Cardiac muscle cell (in vitro differentiated cells and primary cell): ENCODE measurements at places on chromosomes 6 and 20.

DNA sequence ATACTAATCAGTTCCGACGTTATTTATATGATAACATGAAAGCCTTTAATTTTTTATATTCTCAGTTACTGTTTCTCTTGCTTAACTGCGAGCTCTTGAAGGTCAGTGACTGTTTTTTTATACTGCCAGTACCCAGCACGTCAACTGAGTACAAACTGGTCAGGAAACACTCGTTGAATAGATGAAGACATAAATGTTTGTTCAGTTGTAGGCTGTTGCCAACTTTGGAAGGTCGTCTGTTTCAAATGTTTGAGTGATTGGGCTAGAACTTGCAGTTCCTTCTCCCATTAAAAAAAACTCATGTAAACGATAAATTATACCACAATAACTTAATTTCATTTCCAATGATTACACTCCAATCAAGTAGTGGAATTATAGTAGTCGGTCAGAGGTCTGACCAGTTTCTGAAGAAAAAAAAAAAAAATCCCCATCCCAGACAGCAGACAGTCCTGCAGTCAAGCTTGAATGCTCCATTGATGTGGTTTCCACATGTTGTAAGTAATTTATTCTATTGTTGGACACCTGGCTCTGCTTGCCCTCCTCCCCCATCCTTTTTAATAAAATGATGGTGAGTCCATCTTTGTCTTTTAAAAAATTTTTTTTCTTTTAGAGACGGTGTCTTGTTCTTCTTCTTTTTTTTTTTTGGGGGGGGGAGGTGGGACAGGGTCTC, 81.1 kb downstream of the SASH1 start:
- DNase-seq: no peak

DNA sequence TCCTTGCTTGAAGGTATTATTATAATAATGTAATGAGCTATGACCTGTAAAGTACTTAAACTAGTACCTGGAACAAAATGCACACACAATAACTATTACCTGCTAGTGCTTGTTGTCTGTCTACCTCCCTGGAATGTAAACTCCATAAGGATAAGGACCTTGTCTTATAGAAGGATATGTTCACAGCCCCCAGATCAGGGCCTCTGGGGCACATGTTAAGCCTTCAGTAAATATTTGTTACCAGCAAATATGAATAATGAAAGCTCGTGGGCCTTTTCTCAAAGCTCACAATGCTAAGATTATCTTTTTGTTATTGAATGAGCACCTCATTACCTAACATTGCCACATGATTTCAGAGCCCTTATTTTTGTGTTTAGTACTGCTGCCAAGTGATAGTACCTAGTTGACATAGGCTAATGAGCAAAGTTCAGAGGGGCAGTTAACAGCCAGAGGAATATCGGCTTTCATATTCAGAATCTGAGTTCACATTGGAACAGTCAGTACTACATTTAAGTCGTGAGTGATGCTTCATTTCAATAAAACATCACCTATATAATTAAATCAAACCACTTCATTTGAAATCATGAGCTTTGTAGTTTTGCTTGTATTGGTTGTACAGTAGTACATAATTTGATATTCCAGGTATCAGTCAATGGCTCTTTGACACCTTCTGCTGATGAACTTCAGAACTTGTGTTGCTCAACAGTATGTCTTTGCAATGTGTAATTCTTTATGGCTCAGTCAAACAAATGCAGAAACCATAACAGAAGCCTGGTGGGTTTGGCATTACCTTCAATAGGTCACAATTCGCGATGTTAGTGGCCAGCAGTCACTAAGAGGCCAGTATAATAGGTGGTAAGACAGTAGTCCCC, 11.8 kb upstream of the SMLR1 start:
- DNase-seq: no peak

GRCh38 chr6:139135578-139136545, 982 bp downstream of the HECA start:
- DNase-seq: peak; percentile 34

- no peak for DNase-seq
Measured at GRCh38 chr6:161711938-161712337, 438.1 kb upstream of the AGPAT4 start.

DNA sequence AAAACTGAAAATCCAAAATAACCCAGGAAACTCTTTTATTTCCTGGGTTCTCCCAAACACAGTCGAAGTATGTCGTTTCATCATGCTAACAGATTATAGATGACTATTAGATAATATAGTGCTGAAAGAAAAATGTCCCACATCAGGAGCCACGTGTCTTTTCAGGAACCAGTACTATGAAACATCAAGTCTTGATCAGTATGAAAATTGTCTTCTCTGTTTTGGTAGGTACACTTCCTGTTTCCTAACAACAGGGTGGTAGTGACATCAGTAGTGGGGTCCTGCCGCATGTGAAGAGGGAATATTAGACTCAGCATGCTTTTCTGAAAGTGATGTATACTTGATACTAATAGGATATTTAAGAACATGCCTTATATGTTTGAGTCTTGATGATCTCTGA, 136.7 kb downstream of the HIVEP1 start:
- no peak for DNase-seq

DNA sequence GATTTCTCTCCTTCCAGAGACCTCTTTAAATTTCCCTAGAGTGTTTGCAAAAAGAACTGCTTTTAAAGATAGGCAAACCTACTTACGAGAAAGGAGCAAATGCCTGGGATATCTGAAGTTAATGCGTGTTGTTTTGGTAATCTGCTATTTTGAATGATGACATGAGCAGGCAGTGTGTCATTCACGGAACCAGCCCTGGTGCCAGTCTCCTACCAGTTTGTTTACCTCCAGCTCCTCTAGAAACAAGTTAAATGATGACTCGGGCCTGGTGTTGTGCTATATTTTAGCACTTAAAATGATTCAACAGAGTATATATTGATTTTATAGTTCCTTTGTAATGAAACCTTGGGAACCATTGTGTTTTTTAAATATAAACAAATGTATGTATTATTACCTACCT, 41.1 kb upstream of the MAP3K4 start:
- peak; percentile 38 for DNase-seq

- DNase-seq: peak; percentile 98
Measured at GRCh38 chr20:4135385-4136077, 120.2 kb upstream of the RNF24 start.

GRCh38 chr6:28003661-28004060, 46.6 kb downstream of the OR2B6 start:
- DNase-seq: no peak

DNA sequence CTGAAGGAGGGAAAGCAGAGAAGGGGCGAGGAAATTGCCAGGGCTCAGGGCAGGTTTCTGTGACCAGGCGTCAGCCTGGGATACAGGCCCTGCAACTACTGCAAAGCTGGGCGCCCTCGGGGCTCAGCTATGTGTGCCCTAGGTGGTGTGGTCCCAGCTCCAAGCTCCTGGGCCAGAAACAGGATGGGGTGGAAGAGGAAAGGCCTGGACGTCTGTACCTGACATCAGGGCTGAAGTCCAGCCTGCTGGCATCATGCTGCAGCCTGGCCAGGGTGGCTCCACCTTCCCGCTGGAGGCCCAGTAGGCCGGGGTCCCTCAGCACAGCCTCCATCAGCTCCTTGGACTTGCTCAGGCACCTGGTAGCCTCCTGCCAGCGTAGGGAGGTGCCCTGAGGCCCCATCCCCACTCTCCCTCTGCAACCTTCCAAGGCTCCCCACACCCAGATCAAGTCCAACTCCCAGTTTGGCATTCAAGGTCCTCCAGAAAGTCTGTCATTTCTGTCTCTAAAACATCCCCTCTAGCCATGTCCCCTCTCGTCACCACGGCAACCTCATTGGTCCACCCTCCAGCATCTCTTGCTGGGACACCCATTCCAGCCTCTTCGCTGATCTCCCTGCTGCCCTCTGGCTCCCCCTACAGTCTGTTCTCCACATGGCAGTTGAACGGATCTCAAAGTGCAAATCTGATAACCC, 38.2 kb downstream of the KIAA1755 start:
- peak; percentile 63 for DNase-seq

DNA sequence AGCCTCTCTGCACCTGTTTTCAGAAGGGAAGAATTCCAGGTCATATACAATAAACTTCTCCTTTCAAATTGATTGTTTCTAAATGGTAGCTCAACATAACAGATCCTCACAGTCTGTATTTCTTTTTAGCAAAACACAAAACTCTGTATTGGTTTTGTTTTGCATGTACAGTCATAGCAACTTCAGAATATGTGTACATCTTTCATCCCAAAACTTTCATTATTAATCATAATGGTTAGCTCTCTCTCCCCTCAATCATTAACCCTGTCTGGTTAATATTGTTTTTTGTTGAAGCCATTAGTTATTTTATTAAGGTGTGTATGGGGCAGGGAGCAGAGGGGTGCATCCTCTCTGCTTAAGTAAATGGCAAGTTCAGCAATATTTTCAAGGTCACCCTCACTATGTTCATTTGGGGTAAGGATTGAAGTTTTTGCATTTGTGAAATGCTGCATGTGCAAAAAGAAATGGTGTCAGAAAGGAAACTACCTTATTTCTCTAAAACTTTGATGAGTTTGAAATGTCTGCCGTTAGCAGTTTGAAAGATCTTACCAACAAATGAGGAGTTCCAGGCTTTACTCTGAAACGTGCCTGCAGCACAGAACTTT, 136.8 kb upstream of the BTBD3 start:
- DNase-seq: no peak

DNA sequence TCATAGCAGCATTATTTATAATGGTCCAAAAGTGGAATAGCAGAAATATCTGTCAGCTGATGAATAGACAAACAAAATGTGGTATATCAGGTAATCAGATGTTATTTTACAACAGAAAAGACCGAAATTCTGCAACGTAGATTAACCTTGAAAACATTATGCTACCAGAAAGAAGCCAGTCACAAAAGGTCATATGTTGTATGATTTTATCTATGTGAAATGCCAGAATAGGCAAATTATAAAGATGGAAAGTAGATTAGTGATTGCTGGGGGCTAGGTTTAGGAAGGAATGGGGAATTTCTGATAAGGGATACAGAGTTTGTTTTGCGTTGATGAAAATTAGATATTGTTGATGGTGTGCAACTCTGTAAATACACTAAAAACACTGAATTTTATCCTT, 165.0 kb upstream of the STMND1 start:
- no peak for DNase-seq

- no peak for DNase-seq
Measured at GRCh38 chr6:39905640-39905975, 28.7 kb downstream of the MOCS1 start.

- DNase-seq: no peak
Measured at GRCh38 chr20:64148581-64148980, 15.7 kb upstream of the MYT1 start.

- DNase-seq: no peak
Measured at GRCh38 chr6:170152124-170152926, 138.6 kb downstream of the DLL1 start.

- DNase-seq: no peak
Measured at GRCh38 chr6:157358287-157358686, 22.7 kb upstream of the ZDHHC14 start.

DNA sequence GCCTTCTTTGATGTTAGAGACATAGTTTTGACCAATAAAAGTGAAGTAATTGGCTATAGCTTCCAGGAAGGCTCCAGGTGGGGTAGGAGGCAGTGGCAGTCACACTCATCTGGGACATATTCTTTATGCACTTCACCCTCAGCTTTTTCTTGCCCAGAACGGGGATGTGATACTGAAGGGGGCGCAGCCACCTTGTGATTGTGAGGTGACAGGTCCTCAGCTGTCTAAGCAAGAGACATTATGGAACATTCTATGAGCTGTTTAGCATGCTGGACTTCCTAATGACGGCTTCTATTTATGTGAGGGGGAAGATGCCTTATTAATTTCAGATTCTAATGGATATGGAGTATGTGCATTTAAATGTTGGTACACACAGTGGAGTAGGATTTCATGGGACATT, 151.3 kb upstream of the ZFP64 start:
- DNase-seq: no peak

DNA sequence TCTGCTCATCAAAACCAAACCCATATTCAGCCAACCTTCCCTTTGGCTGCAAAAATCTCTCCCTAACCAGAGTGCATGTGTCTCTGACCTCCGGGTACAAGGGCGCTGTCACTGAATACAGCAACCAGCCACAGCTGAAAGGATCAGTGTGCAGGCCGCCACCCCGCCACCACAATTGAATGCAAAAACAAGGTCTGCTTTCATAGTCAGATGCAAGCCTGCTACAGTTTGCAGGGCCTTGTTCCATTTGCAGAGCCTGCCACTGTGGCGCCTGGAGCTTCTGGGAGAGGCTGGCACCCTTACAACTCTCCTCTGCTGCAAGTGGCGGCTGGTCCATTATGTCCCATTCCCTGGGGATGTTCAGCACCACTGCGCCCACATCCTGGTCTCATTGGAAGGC, 23.5 kb downstream of the MDGA1 start:
- no peak for DNase-seq

DNA sequence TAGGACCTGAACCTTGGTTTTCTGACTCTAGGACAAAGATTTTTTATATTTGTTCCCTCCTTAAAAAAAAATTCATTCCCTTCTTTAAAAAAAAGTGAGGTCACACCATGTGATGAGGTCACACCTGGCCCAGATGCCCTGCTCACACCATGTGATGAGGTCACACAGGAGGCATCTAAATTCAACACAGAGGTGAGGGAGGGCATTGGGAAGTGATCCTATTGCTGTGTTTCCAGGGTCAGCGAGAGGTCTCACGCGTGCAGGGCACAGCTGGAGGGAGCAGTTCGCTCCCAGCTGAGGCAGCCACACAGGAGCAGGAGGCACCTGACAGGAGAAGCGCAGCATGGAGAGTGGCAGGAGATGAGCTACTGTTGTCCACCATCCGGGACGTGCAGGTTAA, 92.5 kb downstream of the SLC22A23 start:
- no peak for DNase-seq

- no peak for DNase-seq
Measured at GRCh38 chr6:65623566-65623965, 83.5 kb downstream of the EYS start.

- no peak for DNase-seq
Measured at GRCh38 chr6:169678342-169678741, 23.5 kb downstream of the WDR27 start.

- no peak for DNase-seq
Measured at GRCh38 chr6:90581146-90581545, 5.7 kb downstream of the MAP3K7 start.

DNA sequence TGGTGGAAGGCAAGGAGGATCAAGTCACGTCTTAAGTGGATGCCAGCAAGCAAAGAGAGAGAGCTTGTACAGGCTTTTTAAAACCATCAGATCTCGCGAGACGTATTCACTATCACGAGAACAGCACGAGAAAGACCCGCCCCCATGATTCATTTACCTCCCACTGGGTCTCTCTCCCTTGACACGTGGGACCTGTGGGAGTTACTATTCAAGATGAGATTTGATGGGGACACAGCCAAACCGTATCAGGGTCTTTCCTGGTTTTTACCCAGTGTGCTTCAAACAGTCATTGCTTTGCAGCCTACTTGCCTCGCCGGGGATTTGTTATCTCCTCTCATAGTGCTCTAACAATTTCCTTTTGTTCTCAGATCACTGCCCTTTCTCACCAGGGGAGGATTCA, 108.2 kb downstream of the UST start:
- peak; percentile 12 for DNase-seq

DNA sequence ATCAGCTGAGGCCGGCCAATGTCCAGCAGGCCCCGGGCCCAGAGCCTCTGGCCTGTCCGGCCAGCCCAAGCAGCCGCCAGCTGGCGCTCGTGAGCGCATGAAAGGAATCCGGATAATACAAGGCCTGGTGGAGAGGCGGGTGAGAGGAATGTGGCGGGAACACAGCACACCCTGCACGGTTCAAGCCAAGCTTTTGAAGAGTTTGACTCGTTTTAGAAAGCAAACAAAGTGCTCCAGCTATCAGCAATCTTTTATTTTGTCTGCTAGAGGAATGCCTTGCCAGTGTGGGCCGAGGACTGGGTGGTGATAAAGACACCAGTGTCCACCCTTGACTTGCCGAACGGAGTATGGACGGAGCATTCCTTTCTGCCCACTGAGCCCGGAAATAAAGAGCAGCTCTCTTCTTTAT, 9.3 kb upstream of the NEDD9 start:
- peak; percentile 75 for DNase-seq
